Endodermal cell (in vitro differentiated cells): ENCODE measurements at places on chromosomes 3 and 15.

DNA sequence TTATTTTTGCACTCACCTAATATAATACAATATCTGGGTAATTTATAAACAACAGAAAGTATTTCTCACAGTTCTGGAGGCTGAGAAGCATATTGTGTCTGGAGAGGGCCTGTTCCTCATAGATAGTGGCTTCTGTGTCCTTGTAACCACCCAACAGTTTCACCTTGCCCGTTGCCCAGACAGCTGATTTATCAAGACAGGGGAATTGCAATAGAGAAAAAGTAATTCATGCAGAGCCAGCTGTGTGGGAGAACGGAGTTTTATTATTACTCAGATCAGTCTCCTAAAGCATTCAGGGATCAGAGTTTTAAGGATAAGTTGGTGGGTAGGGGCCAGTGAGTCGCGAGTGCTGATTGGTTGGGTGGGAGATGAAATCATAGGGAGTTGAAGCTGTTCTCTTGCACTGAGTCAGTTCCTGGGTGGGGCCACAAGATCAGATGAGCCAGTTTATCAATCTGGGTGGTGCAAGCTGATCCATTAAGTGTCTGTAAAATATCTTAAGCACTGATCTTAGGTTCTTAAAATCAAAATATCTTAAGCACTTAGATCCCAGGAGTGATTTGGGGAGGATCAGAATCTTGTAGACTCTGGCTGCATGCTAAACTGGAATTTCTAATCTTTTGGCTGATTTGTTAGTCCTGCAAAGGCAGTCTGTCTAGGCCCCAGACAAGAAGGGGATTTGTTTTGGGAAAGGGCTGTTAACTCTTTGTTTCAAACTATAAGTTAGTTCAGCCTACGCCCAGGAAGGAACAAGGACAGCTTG, 33.9 kb upstream of the C15orf39 start:
- no peak for DNase-seq

GRCh38 chr3:152287898-152288576, 19.3 kb downstream of the MBNL1 start:
- DNase-seq: no peak

DNA sequence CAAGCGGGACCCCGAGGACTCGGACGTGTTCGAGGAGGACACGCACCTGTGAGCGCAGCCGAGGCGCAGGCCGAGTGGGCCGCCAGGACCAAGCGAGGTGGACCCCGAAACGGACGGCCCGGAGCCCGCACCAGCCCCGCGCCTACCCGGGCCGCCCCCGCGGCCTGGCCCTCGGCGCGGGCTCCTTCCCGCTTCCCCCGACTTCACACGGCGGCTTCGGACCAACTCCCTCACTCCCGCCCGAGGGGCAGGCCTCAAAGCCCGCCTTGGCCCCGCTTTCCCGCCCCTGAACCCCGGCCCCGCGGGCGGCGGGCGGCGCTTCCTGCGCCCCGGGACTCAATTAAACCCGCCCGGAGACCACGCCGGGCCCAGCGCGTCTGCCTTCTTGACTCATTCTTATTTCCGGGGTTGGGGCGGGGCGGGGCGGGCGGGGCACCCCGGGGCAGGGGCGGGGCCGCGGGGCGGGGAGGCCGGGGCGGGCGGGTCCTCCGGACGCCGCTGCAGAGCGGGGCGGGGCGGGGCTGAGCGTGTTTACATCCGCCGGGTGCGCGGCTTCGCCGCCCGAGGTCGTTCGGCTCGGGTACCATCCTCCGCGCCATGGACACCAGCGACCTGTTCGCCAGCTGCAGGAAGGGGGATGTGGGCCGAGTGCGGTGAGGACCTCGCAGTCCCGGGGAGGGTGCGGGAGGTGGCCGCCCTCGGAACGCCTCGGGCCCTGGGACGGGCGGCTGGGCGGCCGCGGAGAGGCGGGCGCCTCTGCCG, at the start of gene ABTB1:
ABTB1 (plus strand) TSS at position 524 of the 762 bp plus-strand sequence; CDS start at position 598, 74 bp downstream.
- DNase-seq: peak; percentile 94

- no peak for DNase-seq
Measured at GRCh38 chr3:109553591-109554371, 216.4 kb upstream of the DPPA4 start.

DNA sequence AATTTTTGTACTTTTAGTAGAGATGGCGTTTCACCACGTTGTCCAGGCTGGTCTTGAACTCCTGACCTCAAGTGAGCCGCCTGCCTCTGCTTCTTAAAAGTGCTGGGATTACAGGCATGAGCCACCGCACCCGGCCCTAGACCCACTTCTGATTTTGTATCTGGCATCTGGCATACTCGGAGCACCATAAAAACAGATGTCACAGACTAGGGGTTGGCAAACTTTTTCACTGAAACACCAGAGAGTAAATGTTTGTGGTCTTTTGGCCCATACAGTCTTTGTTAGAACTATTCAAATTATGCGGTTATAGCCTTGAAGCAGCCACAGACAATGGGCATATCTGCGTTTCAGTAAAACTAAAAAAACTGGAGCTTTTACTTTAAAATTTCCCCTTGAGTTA, 110.7 kb downstream of the TJP1 start:
- DNase-seq: no peak

DNA sequence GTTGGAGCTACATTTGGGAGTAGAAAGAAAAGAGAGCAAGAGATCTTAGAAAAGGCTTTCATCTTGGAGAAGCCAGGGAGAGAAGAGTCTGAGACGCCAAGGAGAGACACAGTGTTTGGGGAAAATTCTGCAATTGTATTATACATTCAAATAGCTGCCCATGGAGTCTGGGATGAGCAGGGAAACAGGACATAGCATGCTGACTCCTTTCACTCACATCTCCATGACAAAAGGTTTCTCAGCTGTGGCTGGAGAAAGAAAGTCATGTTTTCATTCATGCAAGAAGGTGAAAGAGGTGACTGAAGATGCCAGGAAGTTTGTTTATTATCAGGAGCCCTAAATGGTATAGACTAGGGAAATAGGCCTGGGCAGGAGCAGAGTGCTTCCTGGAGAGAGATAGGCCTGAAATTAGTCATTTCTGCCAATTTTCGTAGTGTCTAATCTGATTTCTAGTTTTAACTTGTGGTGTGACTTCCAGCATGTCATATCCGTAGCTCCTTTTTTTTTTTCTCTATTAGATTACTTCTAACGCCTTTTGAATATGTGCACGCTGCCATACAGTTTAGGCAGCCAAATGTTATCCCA, 34.1 kb downstream of the ACP3 start:
- no peak for DNase-seq
